ENCODE measurements at places on chromosomes 1 and 21. TPM values are rescaled to one million over a fixed set of nuclear protein-coding genes. Genes with fewer than 3 reads are reported as not detected.
A peak's percentile ranks its signal among the peaks of the same experiment; 100 is the strongest.

DNA sequence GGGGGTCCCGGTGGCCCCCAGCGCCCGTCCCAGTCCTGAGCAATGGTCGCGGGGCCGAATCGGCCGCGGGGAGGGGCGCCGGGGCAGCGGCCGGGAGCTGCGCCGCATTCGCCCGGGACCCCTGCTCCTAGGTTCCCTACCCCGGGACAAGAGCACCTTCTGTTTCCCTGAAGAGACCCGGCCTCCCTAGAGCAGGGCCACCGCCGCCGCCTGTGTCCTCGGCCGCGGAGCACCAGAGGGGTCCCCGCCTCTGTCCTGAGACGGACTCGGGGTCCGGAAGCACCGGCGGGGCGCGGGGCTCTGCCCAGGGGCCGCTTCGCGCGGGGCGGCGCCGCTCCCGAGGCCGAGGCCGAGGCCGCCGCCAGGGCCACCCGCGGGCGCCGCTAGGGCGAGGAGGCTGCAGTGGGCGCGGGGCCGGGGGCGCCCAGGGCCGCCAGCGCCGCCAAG lies 157.9 kb downstream of the CASZ1 start:
- no peak for DNase-seq

DNA sequence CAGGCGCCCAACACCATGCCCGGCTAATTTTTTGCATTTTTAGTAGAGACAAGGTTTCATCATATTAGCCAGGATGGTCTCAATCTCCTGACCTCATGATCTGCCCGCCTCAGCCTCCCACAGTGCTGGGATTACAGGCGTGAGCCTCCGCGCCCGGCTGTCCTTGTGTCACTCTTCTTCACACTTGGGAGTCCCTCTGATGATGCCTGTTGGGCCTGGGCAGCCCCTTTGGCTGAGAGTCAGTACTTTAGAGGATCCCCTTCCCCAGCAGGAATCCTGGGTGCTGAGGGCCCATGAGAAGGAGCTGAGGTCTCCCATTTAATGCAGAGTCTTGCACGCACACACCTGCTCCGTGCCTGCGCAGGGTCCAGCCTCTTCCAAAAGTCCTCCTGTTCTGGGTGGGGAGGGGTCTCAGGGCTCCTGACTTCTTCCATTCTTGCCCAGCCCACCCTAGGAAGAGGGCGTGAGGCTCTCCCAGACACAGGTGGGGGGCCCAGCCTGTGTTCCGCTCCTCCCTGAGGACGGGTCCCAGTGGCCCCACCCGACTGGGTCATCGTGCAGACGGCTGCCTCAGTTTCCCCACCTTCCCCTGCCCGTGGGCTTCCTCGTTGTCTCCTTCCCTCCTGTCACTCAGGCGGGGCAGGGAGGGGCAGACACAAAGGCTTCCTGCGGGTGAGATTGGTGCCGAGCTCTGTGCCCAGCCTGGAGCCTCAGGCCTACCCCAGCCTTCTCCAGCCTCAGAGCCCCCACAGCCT lies 3.9 kb downstream of the TTLL10 start:
- no peak for DNase-seq

- no peak for DNase-seq
Measured at GRCh38 chr1:175944591-175944990, 201.2 kb upstream of the TNR start.

- no peak for DNase-seq
Measured at GRCh38 chr1:192615055-192615454, 20.9 kb upstream of the RGS13 start.

- peak; percentile 98 for DNase-seq
Measured at GRCh38 chr1:179142889-179143299, 61.0 kb downstream of the TOR3A start.

- no peak for DNase-seq
Measured at GRCh38 chr1:219573960-219574359, 38.9 kb downstream of the ZC3H11B start.

DNA sequence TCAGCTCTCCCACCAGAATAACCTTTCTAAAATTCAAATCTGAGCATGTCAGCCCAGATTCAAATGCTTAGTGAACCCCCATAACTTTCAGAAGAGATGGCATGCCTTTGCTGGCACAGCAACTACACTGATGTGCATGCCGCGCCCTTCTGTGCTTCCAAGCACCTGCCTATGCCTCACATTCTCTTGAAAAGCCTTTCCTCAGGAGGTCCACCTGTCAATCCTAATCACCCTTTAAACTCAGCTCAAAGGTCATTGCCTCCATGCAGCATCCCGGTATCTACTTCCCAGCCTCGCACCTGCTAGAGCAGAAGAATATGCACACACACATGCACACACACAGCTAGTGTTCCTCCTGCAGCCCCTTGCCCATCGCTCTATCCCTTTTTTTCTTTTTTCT lies 5.2 kb upstream of the S100A2 start:
- no peak for DNase-seq

DNA sequence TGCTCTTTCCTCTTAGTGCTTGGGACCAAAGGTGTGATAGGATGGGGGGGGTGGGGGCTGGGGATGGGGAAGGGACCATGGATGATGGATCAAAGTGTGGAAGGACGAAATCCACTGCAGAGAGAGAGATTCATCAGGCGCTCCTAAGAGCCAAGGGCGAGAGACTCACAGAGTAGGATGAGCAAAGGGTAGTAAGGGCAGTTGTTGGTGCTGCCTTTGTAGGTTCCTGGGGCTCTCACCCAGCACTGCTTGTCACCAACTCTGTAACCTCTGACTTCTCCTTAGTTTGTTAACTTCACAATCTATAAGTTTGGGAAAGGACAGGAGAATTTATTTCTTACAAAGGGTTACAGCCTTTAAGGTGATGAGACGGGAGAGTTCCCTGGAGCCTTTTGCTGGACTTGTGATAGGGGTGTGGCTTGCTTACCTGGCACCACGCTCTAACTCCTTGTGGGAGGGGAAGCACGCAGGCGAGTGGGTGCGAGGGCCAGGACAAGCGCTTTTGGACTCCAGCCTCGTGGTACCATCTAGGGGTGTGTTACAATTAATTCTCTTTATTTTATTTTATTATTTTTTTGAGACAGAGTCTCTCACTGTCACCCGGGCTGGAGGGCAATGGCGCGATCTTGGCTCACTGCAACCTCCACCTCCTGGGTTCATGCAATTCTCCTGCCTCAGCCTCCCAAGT lies 1.6 kb upstream of the PDXK start:
- DNase-seq: no peak

- no peak for DNase-seq
Measured at GRCh38 chr21:44845418-44846223, 27.8 kb upstream of the SUMO3 start.

DNA sequence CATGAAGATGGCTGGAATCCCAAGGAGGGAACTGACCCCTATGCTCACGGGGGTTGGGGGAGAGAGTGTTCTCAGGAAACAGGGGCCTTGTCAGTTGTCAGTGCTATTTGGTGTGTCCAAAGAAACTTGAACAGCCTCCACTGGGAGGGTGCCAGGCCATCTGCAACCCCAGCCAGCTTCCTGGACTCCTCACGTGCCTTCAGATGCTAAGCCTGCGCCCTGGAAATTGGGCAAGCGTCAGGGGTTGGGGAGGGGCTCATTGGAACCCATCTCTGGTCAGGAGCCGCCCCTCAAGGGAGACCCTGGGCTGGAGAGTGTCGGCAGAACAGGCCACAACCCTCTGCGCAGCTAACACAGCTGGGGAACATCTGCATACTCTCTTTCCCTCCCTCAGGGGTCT lies 13.1 kb upstream of the LHX4 start:
- DNase-seq: no peak

Gene SYCP1
- not detected for total RNA-seq

Gene KLHDC9
- 7.2 TPM for total RNA-seq

GRCh38 chr1:233627376-233627775 lies 13.5 kb downstream of the KCNK1 start:
- DNase-seq: no peak

DNA sequence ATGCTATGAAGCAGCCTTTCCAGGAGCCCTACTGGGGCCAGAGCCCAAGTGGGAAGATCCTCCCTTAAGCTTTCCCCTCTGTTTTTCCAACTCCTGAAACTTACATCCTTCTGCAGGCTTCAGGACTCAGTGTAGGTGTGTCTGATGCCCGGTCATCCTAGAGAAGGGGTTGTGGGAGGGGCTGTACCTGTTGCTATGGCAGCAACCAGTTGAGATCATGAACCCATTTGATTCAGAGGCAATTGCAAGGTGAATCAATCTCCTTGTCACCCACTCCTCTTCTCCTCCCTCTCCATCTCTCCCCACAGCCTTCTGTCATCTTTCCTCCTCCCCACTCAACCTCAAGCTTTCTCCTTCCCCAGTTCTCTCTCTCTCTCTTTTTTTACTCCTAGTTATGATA lies 151.8 kb downstream of the CACNA1E start:
- no peak for DNase-seq

DNA sequence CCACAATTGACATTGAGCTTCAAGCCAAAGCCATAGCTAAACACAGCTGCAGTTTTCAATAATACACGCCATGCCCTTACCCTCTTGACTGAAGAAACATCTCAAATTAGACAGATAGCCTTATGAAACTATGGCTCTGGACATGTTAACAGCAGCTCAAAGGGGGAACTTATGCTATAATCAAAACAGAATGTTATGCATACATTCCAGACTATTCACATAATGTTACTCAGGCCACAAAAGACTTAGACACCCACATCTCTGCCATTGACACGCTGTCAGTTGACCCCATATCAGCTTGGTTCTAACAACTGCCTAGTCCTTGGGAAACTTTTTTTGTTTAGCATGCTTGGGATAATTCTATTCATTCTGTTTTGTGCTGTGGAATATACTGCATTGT lies 2.3 kb upstream of the NENF start:
- no peak for DNase-seq

Gene ROR1
- total RNA-seq: 28.5 TPM

- no peak for DNase-seq
Measured at GRCh38 chr1:54137534-54138061, 15.2 kb downstream of the CDCP2 start.

Gene CCDC27
- total RNA-seq: not detected

- DNase-seq: no peak
Measured at GRCh38 chr1:3743826-3744225, 8.4 kb upstream of the CCDC27 start.

DNA sequence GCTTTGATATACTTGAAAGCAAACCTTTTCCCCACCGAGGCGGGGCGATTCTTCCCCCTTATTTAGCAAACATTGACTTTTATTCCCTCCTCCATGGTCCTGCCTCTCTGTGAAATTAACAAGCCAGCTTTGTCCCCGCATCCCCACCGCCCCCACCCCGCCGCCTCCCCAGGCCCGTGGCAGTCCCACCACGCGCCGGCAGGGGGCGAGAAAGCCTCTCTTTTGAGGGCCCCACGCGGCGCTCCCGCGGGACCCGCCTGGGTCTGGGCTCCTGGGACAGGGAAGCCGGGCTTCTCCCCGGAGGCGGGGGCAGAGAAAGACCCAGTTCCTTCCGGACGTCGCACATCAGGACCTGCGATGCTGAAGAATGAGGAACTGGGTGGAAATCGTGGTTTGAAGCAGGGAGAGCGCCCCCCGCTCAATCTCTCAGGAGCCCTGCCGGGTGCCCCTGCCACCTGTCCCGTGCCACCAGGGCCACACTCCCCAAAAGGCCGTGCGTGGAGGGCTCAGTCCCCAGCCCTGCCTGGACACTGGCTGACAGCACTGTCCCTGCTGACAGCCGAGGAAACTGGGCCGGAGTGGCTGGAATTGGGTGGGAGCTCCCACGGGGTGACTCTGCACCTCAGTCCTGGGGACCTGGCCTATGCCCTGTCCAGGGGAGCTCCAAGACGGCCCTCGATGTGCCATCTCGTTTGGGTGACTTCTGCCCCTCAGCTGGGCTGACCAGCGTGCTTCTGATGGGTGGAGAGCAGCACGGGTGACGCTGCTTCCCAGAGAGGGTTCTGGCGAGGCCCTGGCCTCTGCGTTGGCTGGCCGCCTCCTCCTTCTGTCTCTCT lies 8.6 kb upstream of the ACTRT2 start:
- DNase-seq: no peak

DNA sequence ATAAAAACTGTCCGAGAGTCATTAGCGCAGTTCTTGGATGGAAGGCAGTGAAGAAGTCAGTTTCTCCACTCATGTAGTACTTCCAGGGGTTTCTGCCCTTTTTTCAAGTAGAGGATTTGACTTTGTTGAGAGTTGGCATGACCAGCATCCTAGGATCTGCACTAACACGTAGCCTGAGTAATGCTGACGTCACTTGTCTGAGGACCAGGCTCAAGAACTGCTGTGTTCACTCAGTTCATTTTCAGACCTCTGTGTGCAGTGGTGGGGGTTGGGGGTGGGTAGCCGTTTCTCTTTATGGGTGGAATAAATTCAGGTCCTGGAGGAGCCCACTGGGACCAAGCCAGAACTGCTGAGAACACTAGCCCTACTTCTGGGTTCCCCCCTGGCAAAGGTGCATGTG lies 53.3 kb downstream of the MRPS6 start:
- DNase-seq: no peak

Gene CFHR2
- not detected for total RNA-seq

DNA sequence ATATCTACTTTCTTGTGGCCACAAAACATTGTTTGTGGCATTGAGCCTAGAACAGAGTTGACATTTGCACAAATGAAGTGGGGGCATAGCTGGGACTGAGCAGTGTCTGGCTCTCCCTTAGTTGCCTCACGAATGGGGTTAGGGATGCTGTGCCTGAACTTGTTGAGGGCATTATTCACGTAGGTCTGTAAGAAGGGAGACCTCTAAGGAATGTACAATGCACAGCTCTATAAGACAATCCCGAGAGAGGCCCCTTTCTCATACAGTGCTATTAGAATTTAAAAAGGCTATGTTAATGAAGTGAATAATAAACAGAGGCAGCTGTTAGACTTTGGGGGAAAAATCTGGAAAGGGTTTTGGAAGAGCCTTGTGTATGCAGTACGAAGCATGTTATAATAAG lies 118.4 kb upstream of the DEPDC1 start:
- DNase-seq: no peak

DNA sequence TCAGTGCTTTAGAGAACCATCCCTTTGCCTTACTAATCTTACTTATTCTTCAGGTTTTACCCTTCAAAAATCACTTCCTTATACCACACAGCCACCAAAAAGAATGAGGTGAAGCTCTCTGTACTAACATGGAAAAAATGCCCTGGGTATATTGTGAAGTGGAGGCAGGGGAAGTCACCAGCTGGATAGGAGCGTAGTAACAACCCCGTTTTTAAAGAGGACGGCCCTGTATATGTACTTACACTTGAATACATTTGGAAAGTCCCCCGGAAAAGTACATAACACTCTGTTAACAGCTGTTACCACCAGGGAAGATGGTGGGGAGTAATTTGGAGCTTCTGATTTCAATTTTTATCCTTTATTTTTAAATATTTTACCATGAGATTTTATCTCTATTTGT lies 28.2 kb upstream of the KHDRBS1 start:
- DNase-seq: no peak

Gene IQCC
- 3.4 TPM for total RNA-seq

Gene NPHP4
- total RNA-seq: 7.5 TPM

DNA sequence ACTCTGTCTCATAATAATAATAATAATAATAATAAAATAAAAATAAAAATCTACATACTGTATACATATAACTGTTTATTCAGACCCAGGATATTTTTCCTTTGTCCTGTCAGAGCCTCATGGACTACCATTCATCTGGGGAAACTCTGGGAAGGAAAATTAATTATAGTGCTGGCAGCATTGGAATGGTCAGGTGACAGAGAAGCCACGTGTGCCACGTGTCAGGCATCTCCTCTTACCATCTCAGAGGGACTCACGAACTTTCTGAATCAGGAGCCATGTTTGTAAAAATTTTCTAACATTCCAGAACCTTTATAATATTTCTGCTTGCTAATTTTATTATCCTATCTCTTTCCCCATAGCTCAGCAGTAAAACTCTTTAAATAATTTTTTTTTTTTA lies 97.8 kb upstream of the HNRNPU start:
- no peak for DNase-seq

- DNase-seq: no peak
Measured at GRCh38 chr1:204859861-204860267, 10.8 kb upstream of the NFASC start.

Gene TNFSF18
- 59.4 TPM for total RNA-seq

Gene GOLT1A
- not detected for total RNA-seq

Gene HDAC1
- 166 TPM for total RNA-seq

Gene RCSD1
- total RNA-seq: 7.1 TPM
